ENCODE measurements at places on chromosomes 2 and 18.

DNA sequence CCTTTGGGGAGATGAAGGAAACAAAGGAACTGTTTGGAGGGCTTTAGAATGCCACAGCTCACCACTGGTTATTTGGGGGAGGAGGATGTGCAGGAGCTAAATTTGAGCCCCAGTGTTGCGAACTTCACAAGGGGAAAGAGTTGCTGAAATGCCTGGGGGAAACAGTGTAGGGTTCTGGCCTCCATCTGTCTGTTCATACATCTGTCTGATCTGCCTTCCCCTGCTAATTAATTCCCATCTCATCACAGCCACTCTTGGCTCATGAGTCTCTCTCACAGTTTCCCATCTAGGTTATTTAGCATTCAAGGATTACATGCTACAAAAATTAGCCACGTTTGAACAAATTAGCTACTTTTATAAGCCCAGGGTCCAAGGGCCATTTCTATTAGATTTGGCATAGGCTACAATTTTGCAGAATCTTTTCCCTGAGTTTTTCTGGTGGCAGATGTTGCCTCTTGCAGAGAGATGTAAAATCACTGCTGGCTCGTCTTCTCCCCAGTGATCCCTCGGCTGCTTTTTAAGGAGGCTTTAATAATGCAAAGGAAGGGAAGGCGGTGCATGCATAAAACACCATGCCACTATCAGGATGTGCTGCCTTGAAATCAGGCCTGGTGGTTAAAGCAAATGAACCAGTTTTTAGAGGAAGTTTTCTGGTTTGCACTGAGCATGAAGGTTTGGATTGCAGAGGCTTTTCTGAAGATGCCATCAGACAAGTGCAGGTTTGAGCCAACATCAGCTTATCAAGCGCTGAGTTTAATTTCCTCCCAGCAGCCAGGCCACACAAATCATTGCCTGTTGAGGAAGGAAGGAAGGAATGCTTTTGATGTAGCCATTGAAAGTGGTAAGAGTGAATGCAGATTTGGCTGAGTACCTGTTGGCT lies 35.0 kb downstream of the ADD2 start:
- DNase-seq, result no peak

GRCh38 chr2:142880279-142880678 lies 2.8 kb downstream of the KYNU start:
- DNase-seq, result no peak

DNA sequence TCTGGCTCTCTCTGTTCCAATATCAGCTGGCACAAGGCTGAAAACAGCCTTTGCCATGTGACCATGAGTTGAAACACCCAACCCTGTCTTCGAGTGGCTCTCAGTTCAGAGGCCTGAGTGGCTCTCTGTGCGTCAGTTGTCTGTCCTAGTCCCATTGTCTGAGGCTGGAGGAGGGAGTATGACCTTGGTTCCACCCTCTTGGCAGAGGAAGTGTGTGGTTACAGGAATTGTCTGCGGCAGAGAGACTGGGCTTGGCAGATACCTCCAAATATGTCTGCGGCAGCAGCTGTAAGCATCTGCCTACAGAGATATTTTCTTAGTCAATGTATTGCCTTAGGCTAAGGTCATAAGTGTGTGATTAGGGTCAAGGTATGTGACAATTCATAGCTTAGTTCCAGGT lies 32.6 kb downstream of the CNGA3 start:
- DNase-seq, result peak; percentile 85

DNA sequence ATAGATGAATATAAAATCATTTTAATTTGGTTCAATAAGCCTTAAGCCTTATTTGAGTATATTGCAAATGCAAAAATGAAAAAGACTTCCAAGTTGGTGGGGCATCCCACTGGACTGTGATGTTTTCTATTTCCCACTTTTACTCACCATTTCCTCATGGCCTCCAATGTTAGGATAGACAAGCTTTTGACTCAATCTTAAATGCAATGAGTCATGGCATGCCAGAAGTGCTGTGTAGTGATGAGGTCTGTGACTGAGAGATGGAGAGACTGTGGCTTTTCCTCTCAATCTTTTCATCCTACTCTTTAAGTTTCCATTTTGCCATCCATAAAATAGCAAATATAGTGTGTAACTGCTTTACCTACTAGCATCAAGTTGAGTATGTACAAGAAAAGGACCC lies 1401.2 kb upstream of the CELF4 start:
- no peak for DNase-seq

DNA sequence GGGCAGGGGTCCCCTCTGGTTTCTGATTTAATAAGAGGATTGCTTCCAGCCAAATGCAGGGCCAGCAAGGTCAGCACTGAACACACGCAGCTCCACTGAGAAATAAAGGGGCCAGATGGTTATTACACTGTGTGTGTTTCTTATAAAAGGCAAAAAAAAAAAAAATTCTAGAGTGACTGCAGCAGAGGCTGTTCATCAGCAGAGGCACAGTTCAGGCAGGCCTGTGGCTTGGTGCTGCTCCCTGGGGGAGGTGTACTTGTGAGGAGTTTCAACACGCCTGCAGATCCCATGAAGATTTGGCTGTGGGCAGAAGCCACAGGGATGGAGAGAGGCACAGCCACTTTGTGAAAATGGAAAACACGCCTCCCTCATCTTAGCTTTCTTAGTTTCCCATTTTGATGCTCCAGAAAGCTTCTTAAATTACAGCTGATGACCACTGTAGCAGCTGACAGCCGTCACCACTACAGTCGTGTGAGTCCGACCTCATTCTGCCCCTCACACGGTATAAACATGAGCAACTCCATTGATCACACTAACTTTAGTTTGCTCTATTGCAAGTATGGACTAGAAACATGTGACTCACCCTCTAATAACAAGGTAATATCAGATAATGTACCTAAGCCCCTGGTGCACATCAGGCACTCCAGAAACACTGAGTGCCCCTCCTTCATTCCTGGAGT lies 726.5 kb upstream of the RAB6C start:
- DNase-seq, result no peak

DNA sequence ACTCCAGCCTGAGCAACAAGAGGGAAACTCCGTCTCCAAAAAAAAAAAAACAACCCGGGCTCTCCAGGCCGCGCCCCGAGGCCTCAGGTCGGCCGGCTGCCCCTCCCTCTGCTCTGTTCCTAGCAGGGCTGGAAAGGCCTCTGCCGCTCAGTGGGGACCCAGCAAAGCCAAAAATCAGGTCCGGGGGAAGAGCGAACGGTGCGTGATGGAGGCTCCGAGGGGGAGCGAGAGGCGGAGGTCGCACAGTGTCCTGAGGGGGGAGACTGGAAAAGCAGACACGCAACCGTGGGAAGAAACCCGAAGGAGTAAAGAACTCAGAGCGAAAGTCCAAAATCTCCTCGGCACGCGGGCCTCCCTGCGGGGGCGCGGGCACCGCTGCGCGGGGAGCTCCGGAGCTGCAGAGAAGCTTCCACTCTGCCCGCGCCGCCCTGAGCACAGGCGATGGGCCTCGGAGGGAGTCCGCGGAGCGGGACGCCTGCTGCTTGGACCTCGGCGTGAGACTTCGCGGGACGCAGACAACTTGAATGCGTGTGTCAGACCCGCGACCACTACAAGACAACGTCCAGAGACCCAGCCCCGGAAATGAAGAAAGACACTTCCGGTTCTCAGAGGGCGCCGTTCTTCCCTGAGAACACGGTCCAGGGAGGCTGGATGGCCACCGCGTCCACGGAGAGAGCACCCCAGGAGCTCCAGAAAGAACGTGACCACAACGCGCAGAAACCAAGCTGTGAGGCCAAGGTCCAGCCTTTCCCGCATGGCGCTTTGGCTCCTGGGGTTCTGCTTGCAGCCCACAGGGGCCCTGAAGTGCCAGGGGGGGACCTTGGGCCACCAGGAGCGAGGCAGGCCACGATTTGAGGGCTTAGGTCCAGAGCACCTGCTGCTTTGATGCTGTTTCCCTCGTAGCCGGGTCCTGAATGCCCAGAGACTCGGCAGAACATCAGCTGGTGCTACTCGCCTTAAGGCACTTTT lies 219.8 kb downstream of the DPP10 start:
- DNase-seq, result no peak

- no peak for DNase-seq
These were observed 537.6 kb upstream of the CDH2 start for GRCh38 chr18:28714498-28714897.

DNA sequence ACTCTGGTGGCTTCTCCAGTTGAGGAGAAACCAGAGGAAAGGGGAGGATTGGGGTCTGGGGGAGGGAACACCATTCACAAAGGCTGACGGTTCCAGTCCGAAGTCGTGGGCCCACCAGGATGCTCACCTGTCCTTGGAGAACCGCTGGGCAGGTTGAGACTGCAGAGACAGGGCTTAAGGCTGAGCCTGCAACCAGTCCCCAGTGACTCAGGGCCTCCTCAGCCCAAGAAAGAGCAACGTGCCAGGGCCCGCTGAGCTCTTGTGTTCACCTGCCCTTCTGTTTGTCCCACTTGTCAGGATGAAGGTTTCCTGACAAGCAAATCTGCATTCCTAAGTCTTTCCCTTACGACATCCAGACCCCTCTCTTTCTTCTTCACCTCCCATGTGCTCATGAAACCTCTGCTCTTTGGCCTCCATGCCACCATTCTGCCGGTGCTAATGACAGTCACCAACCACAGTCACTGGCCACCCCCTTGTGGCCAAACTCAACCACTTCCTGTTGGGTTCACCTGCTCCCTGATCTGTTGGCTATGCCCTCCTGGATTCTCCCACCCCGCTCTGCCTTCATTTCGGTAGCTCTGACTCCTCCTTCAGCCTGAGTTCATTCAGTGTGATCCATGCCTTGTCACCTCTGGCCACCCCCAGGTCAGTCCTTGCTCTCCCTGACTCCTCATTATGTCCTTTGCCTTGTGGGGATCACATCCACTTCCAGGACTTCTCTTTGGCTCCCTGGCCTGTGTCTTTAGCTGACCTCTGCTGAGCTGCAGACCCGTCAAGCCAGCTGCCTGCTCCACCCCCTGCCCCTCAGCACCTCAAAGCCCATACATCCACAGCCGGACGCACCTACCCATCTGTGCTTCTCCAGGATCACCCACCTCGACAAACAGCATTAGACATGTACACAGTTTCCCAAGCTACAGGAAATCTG lies 17.6 kb downstream of the EMX1 start:
- DNase-seq, result no peak

- DNase-seq, result no peak
These were observed 216.8 kb downstream of the CAMKMT start for GRCh38 chr2:44578471-44579093.

DNA sequence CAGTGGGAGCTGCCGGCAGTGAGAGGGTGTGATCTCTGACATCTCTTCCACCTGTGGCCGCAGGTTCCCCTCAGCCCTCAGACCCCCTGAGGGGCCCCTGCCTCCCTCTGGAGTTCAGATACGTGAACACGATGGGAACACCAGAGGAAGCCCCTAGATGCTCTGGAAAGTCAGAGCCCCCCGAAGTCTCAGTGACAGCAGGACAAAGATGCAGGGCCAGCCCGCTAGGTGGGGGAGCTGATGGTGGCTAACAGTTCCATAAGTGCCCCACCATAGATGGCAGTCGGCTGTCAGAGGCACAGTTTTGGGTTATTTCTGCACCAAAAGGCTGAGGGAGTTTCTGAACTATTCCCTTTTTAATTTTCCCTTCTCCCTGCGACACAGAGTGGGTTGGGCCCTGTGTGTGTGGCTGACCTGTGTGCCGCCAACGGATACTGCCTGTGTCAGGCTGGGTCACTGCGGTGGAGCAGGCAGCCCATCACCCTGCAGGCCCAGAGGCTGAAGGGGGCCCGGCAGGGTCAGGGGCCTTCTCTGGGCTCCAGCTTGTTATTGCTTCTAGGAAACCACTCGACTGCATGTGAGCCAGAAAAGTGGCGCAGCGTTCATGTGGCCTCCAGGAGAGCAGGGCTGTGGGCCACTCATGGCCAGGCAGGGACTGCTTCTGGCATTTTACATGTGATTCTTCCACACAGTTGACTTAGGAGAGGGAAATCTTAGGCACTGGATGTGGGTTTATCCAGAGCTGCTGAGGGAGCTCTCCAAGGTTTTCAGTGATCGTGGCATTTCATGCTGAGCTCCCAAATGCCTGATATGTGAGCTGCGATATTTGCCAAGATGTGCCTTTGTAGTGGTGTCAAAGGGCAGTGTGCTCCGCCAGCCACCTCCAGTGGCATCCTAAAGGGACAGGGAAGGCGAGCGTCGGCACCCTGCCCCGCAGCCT lies 225.1 kb downstream of the SH3RF3 start:
- no peak for DNase-seq

DNA sequence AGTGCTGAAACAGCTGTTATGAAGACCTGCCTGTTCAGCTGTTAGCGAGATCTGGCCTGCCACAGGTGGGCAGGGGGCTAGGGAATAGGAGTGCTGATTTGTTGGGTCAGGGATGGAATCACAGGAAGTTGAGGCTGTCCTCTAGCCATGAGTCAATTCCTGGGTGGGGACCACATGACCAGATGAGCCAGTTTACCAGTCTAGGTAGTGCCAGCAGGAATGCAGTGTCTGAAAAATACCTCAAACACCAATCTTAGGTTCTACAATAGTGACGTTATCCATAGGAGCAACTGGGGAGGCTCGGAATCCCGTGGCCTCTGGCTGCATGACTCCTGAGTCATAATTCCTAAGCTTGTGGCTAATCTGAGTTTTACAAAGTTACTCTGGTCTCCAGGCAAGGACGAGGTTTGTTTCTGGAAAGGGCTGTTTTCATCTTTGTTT lies 44.9 kb downstream of the DYSF start:
- no peak for DNase-seq

GRCh38 chr18:3875376-3875775 lies 425.4 kb downstream of the TGIF1 start:
- no peak for DNase-seq

DNA sequence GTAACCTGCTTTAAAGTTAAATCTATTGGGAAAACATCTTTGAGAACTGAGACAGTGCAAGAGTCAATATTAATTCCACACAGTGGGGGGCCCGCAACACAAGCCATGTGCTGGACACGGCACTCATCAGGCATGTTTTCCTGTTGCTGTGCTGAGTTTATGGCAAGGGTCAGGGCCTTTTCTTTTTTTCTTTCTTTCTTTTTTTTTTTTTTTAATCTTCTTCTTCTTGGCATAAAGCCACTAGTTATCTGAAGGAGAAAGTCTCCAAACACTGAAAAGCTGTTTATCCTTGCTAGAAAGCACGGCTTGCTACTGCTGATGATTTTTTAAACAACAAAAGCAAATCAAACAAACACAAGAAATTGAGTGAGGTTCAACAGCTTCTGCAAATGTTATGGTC lies 252.1 kb downstream of the ZNF521 start:
- no peak for DNase-seq

GRCh38 chr2:112588611-112589045 lies 4.2 kb downstream of the CHCHD5 start:
- no peak for DNase-seq

GRCh38 chr2:45943219-45944044 lies 292.0 kb downstream of the PRKCE start:
- no peak for DNase-seq

DNA sequence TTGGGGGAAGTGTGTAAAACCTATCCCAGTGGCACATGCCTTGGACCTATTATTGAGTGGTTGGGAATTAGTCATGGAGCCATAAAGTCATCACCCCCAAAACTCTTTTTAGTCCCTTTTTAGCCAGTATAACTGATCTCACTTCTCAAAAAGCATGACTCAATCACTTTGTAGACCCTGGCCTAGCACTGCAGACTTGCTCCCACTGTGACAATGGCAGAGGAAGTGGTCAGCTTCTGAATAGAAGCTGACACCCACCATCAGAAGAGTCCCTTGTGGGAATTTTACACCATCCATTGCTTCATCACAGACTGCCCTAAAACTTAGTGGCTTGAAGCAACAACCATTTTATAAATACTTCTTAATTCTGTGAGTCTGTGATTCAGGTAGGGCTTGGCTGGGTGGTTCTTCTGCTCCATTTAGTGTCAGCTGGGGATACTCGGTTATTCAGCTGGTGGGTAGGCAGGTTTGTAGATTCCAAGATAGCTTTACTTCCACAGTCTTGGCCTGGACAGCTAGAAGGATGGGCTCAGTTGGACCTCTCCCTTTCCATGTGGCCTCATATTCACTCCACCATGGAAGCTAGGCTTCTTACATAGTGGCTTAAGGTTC lies 10.8 kb upstream of the ITGA6 start:
- no peak for DNase-seq

Data from NCI-H187 (cell line).